ENCODE measurements at places on chromosomes 13 and 19.

GRCh38 chr19:30148039-30148790 is 206.2 kb downstream of the URI1 start:
- DNase-seq = no peak

DNA sequence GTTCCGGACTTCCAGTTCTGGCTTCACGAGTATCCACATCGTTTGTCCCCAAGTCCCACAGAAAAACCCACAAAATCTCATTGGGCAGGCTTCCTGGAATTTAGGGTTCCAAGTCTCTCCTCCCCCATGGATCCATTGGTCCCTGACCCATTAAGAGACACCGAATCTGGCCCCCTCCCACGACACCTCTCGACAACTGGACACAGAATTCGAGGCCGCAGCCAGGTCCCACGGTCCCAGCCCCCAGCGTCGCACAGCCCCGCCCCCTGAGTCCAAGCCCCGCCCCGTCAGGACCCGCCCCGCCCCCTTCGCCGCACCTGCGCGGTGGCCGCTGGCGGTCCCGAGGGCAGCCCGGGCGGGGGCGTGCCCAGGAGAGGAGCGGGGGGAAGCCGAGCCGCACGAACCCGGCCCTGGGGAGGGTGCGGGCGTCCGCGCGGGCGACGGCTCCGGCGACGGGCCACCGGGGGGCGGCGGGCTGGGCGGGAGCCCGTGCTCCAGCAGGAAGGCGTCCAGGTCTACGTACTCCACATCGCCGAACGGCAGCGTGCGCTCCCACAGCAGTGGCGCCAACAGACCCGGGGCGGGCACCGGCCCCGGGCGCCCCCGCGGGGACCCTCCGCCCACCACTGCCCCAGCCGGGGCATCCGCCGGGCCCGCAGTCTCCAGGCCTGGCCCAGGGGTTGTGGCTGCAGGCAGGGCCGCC is 1.8 kb downstream of the DBP start:
- peak; percentile 72 for DNase-seq

DNA sequence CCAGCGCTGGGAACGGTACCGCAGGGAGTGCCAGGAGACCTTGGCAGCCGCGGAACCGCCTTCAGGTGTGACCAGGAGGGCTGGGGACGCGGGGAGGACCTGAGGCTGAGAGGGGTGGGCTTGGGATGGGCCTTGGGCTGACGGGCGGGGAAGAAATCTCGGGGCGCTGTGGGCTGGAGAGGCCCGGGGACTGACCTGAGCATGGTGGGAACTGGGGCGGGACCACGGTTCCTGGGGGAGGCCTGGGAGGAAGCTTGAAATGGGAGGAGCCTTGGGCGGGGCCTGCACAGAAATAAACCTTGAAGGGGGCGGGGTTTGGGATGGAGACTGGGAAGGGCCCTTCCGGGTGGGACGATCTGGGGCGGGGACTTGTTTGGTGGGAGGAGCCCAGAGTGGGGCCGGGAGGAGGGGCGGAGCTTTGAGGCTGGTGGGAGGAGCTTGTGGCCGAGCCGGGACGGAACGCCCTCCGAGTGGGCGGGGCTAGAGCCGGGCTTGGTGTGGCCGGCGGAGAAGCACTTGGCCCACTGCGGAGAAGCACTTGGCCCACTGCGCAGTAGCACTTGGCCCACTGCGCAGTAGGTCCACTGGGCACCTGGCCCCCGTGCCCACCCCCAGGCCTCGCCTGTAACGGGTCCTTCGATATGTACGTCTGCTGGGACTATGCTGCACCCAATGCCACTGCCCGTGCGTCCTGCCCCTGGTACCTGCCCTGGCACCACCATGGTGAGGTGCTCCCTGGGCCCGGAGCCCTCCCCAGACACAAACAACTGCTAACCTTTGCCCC is 2.8 kb downstream of the GIPR start:
- DNase-seq = peak; percentile 58

GRCh38 chr19:40603389-40604170 is 2.4 kb downstream of the LTBP4 start:
- DNase-seq = peak; percentile 99

- no peak for DNase-seq
Measured at GRCh38 chr13:109672545-109672944, 113.8 kb downstream of the IRS2 start.

DNA sequence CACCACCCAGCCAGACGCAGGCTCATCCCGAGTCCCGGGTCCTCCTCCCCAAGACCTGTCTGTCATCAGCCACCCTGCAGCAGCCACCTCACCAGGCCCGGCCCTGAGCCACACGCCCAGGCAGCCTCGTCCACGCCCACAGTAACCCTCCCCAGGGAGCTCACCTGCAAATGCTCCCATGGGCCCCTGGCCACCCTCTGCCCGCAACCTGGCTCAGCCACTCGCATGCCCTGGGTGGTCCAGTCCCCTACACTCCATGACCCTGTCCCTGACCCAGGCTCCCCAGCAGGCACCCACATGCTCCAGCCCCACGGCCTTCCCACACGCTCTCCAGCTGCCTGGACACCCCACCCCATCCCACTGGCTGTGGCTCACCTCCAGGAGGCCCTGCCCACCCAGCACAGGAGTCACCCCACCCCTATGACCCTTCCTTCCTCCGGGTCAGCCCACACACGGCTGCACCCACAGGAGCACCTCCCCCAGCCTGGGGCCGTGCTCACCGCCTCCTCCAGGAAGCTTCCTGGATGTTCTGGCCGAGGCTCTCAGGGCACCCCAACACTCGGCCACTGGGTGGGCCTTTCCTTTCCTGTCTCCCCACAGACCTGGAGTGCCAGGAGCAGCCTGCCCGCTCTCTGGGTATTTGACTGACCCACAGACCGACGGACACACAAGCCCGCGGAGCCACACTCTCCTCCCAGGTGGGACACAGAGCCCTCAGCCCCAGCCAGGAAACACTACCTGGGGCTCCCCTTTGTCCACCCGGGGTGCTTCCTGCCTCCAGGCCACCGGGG is 3.6 kb downstream of the TMEM259 start:
- DNase-seq = no peak

DNA sequence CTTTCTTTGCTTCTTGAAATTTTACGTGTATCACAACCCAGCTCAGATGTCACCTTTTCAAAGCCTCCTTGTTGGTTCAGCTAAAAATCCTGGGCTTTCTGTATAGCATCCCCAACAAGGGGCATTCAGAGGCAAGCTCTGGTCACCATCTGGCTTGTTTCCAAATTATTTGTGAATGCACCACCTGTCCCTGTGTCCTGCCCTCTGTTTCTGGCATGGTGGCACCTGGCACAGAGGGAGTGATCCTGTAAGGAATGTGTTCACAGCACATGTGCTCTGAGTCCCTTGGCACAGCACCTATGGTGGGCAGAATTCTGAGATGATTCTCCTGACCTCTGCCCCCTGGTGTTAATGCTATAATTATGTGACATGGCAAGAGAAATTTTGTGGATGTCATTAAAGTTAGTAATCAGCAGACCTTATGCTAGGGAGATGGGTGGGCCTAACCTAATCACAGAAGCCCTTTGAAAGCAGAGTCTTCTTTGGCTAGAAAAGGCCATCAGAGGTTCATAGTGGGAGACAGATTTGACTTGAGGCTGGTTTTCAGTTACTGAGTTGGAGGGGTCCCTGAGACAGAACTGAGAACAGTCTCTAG is 76.3 kb downstream of the ZNF429 start:
- no peak for DNase-seq

DNA sequence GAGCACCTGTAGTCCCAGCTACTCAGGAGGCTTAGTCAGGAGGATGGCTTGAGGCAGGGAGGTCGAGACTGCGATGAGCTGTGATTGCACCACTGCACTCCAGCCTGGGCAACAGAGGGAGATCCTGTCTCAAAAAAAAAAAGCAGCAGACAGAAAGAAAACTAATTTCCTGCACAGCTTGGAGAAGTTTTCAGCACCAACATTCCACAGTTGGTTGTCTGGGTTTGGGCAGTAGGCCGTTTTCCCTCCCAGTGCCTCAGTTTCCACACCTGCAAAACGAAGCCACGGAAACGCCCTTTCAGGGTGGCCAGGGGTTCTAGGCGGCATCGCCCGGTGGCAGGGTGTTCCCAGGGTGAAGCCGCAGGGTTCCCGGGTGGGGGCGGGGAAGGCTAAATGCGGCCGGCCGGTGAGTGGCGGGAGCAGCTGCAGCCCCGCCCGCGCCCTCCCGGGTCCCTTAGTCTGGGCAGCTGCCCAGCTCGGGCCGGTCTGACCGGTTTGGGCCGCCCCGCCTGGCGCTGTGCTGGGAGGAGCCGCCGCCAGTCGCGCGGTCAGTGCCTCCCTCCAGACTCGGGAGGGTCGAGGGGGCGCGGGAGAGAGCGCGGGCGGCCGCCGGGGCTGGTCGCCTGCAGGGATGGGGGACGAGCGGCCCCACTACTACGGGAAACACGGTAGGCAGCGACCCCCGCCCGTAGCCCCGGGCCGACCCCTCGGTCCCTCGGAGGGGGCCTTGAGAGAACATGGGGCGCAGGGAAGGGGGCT is at the start of gene SLC44A2:
TSS of gene SLC44A2 (plus strand) at position 551 of the 759 bp plus-strand sequence. CDS start at position 632, 81 bp downstream.
- DNase-seq = no peak

Measured in CD4-positive, alpha-beta T cell treated with Interleukin-17A for 1 hour (primary cell).